ACHN (cell line): ENCODE measurements at places on chromosomes 1 and 21.

- no peak for DNase-seq
Measured at GRCh38 chr1:56457756-56458375, 121.5 kb downstream of the PLPP3 start.

GRCh38 chr21:31370281-31370892 is 26.3 kb upstream of the TIAM1 start:
- no peak for DNase-seq

DNA sequence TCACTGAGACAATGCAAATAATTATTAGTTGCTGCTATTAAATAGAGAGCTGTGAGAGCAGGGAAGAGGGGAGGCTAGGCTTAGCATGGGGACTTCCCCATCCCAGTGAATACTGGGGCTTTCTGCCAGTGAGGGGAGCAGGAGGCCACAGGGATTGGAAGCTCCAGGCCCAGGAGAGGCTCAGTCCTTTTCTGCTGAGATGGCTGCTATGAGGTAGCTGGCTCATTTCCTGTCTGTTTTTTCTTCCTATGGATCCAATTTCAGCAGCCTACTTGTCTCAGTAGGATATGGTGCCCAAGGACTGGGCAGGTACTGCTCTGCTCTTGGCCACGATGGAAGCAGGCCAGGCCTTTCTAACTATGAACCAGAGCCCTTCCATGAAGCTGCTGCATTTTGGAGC is 10.0 kb downstream of the STMN1 start:
- DNase-seq: no peak

GRCh38 chr1:204802401-204803175 is 68.1 kb upstream of the NFASC start:
- DNase-seq: no peak

DNA sequence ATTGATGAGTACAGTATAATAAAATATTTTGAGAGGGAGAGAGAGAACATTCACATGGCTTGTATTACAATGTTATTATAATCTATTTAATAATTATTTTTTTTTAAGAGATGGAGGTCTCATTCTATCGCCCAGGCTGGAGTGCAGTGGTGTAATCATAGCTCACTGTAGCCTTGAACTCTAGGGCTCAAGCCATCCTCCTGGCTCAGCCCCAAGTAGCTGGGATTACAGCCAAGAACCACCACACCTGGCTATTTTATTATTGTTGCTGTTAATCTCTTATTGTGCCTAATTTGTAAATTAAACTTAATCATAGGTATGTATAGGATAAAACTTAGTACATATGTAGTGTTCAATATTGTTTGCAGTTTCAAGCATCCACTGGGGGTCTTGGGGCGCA is 57.8 kb downstream of the HS2ST1 start:
- DNase-seq: no peak
